ENCODE measurements at places on chromosomes 4 and X.

GRCh38 chrX:151852294-151852693 lies 60.4 kb upstream of the MAGEA4 start:
- no peak for DNase-seq

- DNase-seq, result no peak
Observed at GRCh38 chr4:122533841-122534240, 77.3 kb upstream of the IL2 start.

- peak; percentile 51 for DNase-seq
Observed at GRCh38 chr4:180058691-180059215, 2184.4 kb upstream of the TENM3 start.

GRCh38 chr4:176011529-176011928 lies 54.1 kb upstream of the WDR17 start:
- DNase-seq, result no peak

GRCh38 chr4:145734576-145735346 lies 54.8 kb downstream of the C4orf51 start:
- DNase-seq, result peak; percentile 98

- DNase-seq, result no peak
Observed at GRCh38 chr4:82293304-82293703, 80.5 kb downstream of the HNRNPD start.

DNA sequence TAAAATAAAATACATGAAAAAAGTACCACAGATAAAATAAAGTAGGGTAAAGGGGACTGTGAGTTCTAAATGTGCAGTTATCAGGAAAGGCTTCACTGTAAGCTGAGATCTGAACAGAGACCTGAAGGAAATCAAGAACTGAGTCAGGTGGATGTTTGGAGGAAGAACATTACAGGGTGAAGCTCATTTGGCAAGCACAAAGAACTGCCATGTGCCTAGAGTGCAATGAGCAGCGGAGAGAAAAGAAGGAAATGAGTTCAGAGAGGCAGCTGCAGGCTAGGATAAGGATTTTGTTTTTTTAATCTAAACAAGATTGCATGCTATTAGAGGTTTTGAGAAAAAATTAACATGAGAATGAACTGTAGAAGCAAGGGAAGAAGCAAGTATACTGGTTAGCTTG lies 373.1 kb downstream of the STPG2 start:
- no peak for DNase-seq

Measured in cardiac muscle cell (in vitro differentiated cells and primary cell).